ENCODE measurements at places on chromosomes 16 and 17.

- DNase-seq: no peak
Observed at GRCh38 chr17:41629316-41629715, 4.9 kb upstream of the KRT17 start.

DNA sequence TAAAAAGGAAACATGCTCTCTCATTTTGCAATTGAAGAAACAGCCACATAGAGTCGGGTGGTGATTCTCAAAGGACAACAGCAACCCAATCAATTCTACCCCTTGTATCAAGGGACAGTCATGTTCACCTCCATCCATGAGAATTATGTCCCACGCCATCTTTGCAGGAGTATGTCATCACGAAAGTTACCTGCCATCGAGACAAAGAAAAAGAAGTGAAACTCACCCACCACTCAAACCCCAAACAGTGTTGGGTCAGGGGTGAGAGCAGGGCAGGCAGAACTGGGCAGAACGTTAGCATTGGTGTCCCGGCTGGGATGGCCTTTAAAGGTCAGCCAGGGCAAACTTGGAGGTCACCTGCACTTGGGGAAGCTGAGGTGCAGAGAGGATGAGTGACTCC is 24.2 kb upstream of the HNF1B start:
- no peak for DNase-seq

DNA sequence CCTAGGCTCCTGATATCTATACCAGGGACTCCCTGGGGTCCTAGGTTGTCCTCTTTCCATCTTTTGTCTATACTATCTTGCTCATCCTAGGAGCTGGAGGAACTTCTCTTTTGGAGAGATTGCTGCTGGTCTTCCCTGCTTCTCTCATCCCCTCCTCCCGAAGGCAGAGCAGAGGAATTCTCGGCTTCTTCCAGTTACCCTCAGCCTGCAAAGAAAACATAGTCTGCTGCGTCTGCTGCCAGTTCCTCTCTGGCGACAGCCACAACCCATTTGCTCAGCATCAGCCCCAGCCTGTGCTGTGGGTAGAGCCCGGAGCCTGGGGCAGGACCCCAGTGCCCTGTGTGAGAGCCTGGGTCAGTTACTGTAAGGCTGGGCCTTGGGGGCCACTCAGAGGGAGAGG is 21.5 kb upstream of the DYNLL2 start:
- DNase-seq: no peak

DNA sequence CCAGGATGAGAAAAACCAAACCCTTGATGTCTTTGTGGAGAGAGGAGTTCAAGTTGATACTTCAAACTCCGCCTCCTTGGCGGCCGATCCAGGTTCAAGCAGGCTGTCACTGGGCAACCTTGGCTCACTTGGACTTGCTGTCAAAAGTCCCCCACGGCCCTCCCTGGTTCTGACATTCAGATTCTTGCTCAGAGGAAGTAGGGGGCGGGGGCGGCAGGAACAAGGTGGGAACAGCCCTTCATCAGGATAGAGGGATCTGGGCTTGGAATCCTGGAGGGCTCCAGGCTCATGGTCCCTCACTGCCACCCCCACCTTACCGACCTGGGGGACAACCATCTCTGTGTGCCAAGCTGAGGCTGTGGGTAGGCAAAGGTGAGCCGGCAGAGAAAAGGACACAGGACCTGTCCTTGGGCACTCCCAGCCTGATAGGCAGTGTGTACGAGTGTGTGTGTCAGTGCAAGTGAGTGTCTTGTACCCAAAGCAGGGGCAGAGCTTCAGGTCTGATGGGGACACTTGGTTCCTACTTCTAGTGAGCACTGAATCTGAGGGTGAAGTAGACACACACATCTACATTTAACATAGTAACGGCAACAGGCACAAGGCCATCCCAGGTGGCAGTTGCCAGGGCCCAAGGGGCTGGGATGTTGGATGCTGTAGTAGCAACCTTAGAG is 6.6 kb upstream of the TSPOAP1 start:
- peak; percentile 61 for DNase-seq

DNA sequence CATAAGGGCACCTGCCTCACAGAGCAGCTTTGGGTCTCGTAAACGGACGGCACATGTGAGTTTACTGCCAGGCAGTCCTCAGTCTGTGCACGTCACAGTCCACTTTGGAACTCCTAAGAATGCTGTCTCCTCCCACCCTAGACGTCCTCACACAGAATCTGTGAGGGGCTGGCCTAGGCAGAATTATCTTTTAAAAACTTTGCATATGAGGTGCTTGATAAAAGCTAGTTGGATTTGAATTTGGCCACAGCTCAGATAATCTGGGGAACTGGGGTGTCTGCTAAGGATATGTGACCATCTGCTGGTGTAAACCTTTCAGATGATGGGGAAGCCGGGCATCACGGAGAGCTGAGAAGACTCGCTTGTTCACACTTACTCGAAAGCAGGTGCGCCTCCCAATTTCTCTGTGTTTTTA is 64.4 kb downstream of the METRNL start:
- DNase-seq: no peak

- no peak for DNase-seq
Observed at GRCh38 chr17:27778183-27778582, 22.1 kb downstream of the NOS2 start.

DNA sequence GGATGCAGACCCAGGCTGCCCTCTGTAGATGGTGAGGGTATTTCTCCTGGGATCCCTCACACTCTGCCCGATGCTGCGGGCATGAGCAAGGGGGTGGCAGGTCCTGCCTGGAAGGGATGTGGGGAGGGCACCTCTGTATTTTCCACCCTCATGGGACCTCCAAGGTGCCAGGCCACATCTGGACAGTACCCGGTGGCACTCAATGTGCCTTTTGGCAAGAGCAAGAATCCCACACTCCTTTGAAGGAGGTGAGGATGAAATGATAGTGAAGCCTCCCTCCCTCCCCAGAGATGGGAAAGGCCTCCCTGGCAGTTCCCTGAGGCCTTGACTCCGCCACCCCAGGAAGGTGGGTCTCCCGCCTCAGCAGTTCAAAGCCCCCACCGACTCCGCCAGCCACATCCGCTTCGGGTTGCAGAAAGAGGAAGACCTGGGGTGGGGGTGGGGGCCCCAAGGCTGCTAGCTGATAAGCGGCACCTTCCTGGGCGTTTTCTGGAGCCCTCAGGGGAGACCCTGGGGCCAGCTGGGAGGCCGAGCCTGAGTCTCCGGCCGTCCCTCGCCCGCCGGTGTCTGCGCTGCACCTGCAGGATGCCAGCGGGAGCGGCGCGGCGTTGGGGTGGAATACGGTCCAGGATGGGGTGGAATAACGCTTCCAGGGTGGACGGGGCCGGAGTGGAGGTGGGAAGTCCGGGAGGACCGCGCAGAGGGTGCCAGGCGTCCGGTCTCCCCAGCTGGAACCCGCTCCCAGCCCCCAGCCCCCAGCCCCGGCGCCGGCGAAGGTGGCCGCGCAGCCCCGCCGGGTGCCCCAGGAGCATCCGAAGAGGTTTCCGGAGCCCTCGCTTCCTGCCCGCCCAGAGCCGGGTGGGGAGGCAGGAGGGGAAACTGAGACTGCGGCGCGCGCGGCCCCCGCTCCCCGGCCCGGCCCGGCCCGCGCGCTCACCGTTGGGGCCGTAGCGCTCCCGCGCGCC is 718 bp downstream of the ATP2A3 start:
- peak; percentile 48 for DNase-seq

DNA sequence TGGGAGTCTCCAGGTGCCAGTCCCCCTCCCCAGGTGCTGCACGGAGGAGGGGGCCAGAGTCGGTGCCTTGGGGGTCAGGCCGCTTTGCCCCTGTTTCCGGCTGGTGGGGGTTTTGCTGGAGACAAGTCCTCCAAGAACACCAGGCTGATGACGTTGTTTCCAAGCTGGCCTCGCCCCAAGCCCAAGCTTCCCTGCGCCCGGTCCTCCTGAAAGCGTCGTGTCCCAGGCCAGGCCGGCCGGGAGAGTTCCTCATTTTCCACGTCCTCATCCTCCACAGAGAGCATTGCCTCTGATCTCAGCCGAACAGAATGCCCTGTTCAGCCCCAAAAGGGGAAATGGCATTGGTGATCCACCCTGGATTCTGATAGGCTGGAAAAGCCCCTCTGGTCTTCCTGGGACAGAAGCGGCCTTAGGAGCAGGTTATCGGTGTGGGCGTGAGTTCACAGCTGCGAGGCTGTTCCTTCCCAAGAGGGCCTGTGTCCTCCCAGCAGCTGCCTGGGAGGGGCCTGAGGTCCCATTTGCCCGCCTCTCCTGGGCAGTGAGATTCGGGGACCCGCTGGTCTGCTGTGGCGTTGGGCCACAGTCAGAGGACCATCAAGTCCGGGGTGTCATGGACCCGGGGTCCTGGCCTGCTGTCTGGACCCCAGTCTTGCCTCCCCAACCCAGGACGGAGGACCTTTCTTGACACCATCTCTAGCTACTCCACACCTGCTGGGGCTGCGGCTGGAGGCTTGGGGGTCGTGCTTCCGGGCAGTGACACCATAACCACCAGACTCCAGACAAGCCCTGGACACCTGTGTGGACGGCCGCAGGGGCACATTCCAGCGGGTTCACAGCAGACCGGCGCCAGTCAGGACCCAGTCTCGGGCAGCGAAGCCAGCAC is 7.1 kb downstream of the SOX8 start:
- no peak for DNase-seq

All from stimulated activated CD4-positive, alpha-beta T cell treated with anti-CD3 and anti-CD28 coated beads, Interleukin-12 subunit alpha, Interleukin-12 subunit beta, amount 100 ng/mL, for 4 hours (primary cell).